Activated T-helper 2 cell treated with anti-CD3 and anti-CD28 coated beads, Interferon-gamma antibody, Interleukin-2, Interleukin-4, amounts not matched to agents 10 μg/mL and 5 μg/mL and 100 μg/mL, durations not matched to agents 14 hours and 24 hours and 36 hours (primary cell): ENCODE measurements at places on chromosomes 5 and 9. TPM values are rescaled to one million over a fixed set of nuclear protein-coding genes. Genes with fewer than 3 reads are reported as not detected.
A peak's percentile ranks its signal among the peaks of the same experiment; 100 is the strongest.

GRCh38 chr5:55175781-55176175 is 2.8 kb upstream of the CDC20B start:
- peaks cover 73% of the 10 kb centered on the region for H3K27me3 ChIP-seq
- no peak for DNase-seq
- H3K36me3 ChIP-seq = no peaks in the 10 kb centered on the region
- H3K4me3 ChIP-seq = peak overlapping the region; percentile 64

DNA sequence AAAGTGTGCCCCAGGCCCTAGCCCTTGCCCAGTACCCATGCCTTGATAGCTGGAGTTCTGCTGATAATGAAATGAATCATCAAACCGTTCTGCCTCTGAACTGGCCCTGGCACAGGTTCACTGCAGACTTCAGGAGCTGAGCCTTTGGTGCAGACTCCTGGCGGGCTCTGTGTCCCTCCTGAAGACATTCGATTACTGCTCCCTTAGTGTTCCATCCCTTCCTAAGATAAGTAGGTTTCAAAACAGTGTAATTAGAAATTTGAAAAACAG is 97.2 kb downstream of the MVB12B start:
- no peaks in the 10 kb centered on the region for H3K36me3 ChIP-seq
- no peak overlapping the region for H3K27ac ChIP-seq
- no peak overlapping the region for H3K4me3 ChIP-seq
- peaks cover 43% of the 10 kb centered on the region for H3K27me3 ChIP-seq
- peaks cover 12% of the 10 kb centered on the region for H3K4me1 ChIP-seq

DNA sequence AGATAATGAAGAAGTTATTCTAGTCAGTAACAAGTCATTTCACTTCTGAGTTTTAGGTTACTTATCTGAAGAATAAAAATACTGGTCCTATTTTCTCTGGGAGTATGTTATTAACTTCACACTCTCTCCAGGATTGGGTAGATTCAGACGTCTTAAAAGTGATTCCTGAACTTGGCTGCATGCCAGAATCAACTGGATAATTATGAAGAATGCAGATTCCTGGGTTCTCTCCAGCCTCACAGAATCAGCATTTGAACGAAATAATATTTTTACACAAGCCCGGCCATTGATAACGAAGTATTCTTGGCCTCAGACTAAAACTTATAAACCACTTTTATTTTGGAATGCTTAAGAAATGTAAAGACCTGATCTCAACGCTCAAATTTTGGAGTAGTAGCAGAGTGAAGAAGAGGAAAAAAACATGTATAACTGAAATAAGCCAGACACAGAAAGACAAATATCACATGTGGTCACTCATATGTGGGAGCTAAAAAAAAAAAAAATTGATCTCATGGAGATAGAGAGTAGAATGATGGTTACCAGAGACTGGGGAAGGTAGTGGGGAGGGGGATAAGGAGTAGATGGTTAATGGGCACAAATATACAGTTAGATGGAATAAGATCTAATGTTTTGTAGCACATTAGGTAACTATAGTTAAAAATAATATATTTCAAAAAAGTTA is 507.3 kb downstream of the ISL1 start:
- DNase-seq = no peak
- no peaks in the 10 kb centered on the region for H3K4me1 ChIP-seq
- no peaks in the 10 kb centered on the region for H3K36me3 ChIP-seq
- no peak overlapping the region for H3K4me3 ChIP-seq

DNA sequence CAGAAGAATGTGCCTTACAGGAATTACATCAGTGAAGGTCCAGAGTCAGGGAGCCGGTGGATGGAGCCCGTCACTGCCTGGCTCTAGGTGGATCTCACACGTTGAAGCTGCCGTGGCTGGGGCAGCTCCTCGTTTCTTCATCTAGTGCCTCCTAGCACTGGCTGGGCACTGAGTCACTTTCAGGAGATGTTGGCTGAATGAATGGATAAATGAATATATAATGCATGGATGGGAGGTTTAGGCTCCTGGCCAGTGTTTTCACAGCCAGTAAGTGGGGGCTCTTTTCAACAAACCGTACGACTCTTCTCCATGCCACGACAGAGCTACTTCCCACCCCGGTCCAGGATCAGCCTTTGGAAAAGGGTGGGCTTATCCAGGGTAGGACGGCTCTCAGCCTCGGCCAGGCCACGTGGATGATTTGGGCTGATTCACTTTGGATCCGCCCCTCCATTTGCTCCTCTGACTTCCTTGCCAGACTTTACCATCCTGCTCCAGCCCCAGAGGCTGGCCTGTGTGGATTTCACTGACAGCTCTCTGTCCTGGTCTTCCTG is 1.3 kb upstream of the SH3PXD2B start:
- no peak overlapping the region for H3K4me3 ChIP-seq
- peaks cover 8% of the 10 kb centered on the region for H3K4me1 ChIP-seq
- no peaks in the 10 kb centered on the region for H3K36me3 ChIP-seq

DNA sequence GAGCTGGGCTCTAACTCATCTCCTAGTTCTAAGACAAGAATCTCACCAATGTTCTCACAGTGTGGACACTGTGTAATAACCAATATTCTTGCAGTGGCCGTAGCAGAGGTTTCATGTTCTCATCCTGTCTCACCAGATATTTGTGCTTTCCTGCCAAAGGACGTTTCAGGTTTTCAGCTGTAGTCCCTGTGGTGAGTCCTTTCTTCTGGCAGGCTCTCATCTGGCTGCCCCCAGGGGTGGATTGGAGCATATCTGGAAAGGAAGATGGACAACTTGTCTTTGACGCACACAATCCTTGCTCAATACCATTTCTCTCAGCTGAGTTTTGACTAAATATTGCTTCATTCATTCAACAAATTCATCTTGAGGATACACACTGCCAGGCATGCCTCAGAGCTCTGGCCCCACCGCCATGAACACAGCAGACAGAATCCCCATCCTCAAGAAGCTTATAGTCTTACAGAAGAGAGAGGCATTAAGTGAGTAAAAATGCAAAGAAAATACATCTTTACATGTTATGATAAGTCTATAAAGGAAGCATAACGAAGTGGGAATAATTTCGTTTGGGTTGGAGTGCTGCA is 33.8 kb upstream of the NEURL1B start:
- DNase-seq = no peak
- peaks cover 3% of the 10 kb centered on the region for H3K27me3 ChIP-seq
- no peak overlapping the region for H3K4me3 ChIP-seq
- no peaks in the 10 kb centered on the region for H3K4me1 ChIP-seq

DNA sequence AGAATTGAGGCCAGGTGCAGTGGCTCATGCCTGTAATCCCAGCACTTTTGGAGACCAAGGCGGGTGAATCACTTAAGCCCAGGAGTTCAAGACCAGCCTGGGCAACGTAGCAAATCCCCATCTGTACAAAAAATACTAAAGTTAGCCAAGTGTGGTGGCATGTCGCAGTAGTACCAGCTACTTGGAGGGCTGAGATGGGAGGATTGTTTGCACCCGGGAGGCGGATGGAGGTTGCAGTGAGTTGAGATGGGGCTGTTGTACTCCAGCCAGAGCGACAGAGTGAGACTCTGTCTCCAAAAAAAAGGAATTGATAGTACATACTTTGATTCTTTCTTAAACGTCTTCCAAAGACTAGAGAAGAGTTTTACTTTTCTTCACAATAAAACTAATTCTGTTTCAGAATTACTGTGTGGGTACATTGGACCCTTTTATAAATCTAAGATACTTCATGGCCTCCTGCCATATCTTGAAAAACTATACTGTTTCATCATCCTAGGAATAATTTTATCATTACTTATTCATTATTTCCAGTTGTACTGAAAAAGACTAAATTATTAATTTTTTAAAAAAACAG is 132.0 kb upstream of the GRHPR start:
- H3K36me3 ChIP-seq = peaks cover 29% of the 10 kb centered on the region
- H3K27ac ChIP-seq = peak overlapping the region; percentile 44
- no peak overlapping the region for H3K4me3 ChIP-seq
- DNase-seq = no peak
- H3K27me3 ChIP-seq = no peaks in the 10 kb centered on the region

DNA sequence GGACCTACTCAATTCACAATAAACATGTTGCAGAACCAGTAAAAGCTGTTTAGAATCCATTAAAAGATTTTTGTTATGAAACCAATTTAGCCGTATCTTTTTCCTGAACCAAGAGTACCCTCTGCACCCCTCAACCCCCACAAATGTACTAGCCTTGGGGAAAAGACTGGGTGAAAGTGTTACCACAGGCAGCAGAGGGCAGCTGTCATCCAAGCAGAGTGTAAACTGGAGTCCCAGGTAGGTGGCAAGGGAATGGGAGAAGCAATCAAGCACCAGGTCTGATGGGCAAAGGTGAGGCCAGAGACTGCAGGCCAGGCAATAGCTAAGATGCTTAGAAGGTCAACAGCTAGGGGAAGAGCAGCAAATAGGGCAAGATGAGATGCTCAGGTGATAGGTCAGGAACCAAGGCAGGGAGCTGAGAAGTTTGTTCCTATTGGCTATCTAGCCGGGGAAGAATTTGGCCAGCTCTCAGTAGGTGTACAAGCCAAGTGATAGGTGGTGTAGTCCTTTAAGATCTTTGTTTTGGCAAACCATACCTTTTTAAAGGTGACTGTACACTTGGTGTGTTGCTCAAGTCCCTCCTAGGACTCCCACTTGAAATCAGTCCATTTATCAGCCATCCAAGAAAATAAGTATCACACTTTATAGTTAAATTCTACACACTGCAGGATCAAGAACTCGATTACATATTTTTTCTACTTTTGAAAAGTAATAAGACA is 77.8 kb upstream of the CCDC112 start:
- no peak for DNase-seq
- peaks cover 20% of the 10 kb centered on the region for H3K4me1 ChIP-seq
- H3K27ac ChIP-seq = no peak overlapping the region
- H3K36me3 ChIP-seq = no peaks in the 10 kb centered on the region
- no peaks in the 10 kb centered on the region for H3K27me3 ChIP-seq

The CXXC5 gene
- 1.3 and 2.9 TPM in 2 replicates for total RNA-seq

The ITGA2 gene
- total RNA-seq = 1.4 and 1.5 TPM in 2 replicates

The FOXD4L6 gene
- total RNA-seq = 0.18 TPM in 1 of 2 replicates, not detected in the other

The SLC45A2 gene
- not detected in 2 replicates for total RNA-seq

The LRRC70 gene
- 0.46 and 1.1 TPM in 2 replicates for total RNA-seq

The TLR4 gene
- total RNA-seq = not detected in 2 replicates

The LCN2 gene
- not detected in 2 replicates for total RNA-seq

The TMC1 gene
- not detected in 2 replicates for total RNA-seq
